Stimulated activated CD8-positive, alpha-beta memory T cell treated with anti-CD3 and anti-CD28 coated beads, Interleukin-7, amount 100 ng/mL, for 48 hours (primary cell): ENCODE measurements at places on chromosomes 16 and 17.

DNA sequence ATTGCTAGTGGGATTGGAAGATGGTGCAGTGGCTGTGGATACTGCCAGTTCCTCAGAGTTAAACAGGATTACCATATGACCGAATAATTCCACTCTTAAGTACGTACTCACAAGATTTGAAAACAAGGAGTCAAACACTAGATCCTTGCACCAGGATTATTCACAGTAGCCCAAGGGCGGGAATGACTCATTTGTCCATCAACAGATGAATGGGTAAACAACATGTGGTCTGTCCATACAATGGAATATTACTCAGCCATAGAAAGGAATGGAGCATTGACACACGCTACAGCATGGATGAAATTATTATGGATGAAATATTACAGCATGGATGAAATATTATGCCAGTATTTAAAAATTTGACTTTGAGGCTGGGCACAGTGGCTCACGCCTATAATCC, 9.1 kb upstream of the MAPK8IP3 start:
- DNase-seq: no peak

DNA sequence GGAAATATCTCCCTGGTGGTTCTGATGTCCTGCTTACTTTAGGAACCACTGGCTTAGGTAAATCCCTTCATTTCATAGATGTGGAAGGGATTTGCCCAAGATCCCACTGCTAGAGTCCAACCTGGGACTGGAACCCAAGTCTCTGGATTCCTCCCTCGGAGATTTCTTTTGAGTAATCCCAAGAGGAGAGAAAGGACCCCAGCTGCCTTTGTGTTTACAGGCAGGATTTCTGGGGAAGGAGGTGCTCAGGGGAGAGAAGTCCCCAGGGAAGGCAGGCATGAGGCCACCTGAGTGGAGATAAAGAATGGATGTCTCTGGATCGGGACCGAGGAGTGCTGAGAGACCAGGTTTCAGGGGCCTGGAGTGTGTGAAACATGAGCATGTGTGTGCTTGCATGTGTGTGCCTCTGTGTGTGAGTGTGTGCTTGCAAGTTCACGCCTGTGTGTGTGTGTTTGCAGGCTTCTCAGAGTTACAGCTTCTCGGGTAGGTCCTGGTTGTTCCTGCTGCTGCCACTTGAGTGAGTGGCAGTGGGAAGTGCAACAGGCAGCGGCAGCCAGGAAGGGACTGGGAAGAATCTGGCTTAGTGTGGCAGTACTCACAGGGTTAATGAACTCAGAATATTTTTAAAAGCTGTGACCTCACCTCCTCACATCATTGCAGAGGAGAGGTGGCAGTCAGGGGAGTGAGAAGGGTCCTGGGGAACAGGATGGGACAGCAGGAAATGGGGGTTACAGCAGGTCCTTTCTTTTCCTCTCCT, 2.2 kb downstream of the KCNH6 start:
- DNase-seq: no peak

DNA sequence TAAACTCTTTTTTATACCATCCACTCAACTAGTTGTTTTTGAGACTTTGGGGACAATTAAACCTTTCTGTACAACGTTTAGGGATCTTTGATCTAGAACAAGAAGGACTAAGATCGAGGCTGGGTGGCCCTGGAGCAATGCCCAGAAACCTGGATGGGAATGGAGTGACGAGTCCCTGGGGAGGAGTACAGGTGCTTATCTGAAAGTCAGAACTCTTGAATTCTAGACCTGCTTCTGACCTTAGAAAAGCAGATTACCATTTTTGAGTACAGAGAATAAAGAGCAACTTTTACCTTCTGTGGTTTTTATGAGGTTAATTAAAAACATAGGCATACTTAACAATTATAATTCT, 17.8 kb downstream of the UBE2Z start:
- DNase-seq: no peak

GRCh38 chr17:3834811-3835210, 11.2 kb downstream of the NCBP3 start:
- DNase-seq: no peak

- DNase-seq: no peak
These were observed 79.9 kb upstream of the KIFC3 start for GRCh38 chr16:57882206-57882605.

DNA sequence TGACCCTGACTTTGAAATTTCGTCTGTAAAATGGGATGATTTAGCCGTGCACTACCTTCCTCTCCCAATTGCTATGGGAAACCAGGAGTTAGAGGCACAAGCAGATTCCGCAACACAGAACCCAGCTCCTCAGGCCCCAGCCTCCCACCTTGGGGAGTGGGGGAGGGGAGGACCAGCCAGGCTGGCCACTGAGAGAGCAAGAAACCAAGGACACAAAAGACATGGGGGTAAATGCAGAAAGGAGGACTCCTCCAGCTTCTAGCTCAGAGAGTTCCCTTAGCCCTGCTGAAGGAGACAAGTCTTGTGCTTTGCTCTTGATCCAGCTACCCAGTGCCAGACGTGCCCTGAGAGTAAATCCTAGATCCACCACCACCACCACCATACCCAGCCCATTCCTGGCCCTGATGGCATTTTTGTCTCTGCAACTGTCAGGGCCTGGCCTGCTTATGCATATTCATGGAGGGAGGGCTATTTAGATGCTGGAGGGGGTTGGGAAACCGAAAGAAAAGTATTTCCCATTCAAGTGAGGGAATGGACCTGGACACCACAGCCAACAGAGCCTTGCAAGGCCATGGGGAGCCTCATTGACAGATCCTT, 25.9 kb downstream of the PITPNM3 start:
- DNase-seq: no peak

DNA sequence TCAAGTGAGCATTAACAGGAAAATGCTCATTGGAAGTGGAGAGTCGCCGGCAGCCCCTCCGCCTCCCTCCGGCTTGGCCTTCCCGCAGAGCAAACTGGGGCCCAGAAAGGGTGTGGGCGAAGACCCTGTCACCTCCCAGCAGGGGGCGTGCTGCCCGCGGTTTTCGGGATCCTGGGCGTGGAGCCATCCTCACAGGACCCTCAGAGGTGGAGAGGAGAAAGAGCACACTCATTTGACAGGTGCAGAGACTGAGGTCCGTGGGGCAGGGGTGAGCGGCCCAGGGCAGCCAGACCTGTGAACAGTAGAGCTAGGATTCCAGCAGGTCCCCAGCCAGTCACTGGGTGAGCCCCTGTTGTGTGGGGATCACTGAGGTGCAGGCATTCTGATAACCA, 1002.9 kb downstream of the KCNJ18 start:
- DNase-seq: no peak
